DMS153 (cell line): ENCODE measurements at places on chromosomes 3 and 15.

- DNase-seq, result no peak
These were observed 6.6 kb upstream of the SCAP start for GRCh38 chr3:47482366-47482765.

- peak; percentile 64 for DNase-seq
These were observed 72.3 kb upstream of the SNTN start for GRCh38 chr3:63580151-63580550.

DNA sequence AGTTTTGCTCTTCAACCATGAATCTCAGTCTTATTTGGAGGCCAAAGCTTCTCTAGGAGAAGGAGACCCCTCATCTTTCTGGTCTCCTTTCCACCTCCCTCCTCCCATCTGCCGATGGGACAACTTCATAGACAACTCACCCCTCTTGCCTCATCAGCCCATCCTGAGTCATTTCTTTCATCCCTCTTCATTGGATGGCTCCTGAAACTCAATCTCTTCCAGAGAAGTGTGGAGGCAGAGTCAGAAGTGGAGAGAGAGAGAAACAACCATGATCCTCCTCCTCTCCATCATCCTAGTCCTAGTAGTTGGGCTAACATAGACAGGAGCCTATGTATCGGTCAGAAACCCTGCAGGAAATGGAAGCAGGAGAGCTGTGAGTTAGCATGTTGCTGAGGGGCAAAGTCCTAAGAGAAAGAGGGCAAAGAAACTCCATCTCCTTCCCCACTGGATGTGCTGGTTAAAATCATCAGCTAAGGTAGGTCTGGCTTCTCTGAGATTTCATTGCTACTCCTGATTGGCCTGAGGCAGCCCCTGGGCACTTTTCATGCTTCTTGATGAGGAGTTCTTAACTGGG, 21.3 kb upstream of the HCN4 start:
- DNase-seq, result no peak

DNA sequence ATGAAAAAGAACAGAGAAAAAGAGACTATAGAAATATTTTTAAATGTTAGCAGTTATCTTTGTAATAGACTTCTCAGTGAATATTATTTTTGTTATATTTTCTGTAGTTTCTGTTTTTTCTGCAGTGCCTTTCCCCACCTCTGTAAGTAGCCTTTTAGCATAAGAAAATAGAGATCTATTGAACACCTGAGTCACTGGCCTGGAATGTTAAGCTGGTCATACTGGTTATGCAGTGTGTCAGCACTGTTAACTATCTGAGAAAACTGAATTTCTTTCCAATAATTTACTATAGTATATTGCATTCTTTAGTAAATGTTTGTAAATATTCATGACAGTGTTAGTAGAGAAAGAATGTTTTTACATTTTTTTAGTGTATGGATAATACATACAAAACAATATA, 79.8 kb downstream of the NECTIN3 start:
- DNase-seq, result no peak

GRCh38 chr15:90002428-90002844, 1.3 kb downstream of the ZNF710 start:
- DNase-seq, result no peak

DNA sequence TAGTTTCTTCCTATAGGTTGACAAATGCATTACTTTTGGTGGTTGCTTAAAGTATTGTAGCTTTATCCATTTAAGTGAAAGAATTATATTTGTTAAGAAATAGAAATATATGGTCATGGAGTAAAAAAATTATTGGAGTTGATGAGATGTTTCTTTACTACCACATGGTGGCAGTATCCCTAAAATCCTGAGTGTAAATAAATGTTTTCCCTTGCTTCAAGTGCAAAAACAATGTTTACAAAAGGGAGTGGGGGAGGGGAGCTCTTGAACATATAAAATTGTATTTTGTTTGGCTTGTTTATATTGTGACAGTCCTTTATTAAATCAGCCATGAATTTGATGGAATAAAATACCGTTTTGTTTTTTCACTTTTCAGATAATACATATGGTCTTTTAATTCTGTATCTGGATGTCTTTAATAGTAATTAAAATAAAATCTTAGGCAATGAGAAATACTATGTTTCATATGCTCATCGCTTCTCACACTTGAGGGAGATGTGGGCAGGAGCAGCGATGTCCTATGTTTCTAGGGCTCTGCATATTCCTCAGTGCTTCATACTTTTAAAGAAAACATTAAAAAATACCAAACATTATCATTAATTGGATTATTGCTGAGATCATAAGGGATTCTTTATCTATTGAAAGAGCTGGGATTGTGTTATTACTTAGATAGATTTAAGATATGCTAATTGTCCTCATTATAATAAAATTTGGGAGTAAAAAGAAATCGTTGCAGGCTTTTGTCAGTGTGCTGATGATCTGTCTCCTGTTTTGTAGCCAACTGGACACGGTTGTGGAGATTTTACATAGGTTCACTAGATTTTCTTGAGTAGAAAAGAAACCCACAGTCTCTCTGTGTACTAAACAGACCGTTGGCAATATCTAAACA, 349.7 kb downstream of the TUSC7 start:
- DNase-seq, result peak; percentile 79

DNA sequence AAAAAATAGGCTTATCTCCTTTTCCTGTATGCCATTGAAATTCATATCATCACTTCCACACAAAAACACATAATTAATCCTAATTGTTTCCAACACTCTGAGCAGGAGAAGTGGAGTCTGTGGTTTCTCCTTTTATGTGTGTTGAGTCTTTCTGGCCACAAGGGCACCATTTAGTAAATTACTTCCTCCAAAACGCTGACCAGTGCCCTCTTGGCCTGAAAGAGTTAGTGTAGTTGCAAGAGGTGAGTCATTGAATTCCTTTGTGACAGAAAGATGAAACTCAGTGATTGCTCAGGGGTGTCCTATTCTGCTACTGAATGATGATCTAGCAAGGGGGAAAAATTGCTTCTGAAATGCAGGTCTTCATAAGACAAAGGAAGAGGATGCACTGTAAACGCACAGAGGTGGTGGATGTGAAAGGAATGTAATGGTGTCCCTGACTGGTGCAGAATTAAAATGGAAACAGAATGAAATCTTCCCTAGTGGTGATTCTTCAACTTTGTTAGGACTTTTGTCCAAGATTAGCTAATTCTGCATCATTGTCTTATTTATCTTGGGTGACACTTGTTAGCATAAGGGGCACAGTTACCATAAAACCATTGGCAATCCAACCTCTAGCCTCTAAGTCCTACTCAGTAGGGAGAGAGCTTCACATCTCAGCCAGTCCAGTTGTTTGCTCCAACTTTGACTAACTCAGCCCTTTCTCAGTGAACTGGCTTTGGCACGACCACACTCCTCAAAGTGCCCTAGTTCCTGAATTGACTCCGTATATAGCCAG, 208.4 kb upstream of the NANOGP8 start:
- no peak for DNase-seq

GRCh38 chr15:33985287-33985686, 17.0 kb downstream of the CHRM5 start:
- DNase-seq, result no peak

GRCh38 chr3:193048127-193048526, 130.5 kb upstream of the MB21D2 start:
- no peak for DNase-seq

DNA sequence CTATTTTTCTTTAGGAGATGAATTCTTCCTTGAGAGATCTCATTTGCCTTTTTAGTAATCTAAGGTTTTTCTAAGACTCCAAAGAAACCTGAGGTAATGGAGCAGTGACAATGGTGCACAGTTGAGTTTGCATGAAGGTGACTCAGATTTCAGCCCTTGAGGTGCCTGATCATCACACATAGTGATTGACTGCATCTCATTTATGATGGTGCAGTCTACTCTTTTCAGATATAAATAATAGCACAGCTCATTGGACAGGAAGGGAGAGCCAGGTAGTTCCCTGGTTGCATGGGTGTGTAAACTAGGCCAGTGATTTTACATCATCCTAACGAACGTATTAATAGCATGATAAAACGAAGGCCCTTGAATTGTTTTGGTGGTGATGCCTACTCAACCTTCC, 86.1 kb upstream of the SAMMSON start:
- DNase-seq, result no peak

GRCh38 chr15:70016511-70016994, 81.2 kb downstream of the TLE3 start:
- no peak for DNase-seq

DNA sequence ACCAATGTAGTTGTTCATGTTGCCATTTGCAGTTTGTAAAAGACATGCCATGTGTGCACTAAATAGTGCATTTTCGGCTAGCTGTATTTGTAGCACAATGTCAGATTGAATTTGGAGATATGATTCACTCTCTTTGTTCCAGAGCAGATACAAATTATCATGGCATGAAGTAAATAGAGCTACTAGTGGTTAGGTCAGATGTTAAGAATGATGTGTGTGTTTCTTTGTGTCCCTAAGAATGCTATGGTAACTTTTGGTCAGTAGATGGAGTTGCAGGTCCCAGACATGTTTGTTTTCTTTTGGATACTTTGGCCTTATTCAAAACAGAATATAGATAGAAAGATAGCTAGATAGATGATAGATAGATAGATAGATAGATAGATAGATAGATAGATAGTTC, 595.8 kb downstream of the NLGN1 start:
- no peak for DNase-seq

GRCh38 chr3:136645915-136646314, 106.3 kb downstream of the STAG1 start:
- DNase-seq, result no peak

DNA sequence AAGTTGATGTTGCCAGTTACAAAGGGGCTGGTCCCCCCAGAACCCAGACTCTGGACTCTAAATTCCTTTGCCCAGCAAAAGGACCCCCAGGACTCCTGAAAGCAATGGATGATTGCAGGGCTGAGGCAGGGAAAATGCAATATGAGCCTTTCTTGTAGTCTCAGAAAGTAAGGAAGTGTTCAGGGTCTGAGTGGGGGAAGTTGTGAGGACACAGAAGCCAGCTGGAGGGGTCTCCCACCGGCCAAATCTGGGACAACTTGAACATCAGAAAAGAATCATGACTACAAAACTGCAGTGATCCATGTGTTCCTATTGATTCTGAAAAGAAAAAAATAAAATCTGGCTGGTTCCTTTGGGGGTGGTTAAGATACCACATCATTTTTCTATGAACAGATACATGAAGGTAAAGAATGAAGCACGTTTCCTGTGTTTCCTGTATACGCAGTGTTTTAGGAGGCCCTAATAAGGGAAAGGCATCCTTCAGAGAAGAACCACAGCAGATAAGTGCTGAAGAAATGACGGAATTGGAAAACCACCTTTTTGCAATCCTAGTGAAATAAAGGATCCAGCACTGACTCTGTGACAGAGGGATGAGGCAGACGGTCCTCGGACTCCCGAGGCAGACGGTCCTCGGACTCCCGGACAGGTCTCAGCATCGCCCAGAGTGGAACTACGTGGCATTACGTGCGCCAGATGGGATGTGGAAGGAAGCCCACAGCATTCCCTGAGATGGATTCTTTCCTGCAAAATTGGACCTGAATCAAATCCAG, 22.2 kb upstream of the GRIP2 start:
- no peak for DNase-seq

DNA sequence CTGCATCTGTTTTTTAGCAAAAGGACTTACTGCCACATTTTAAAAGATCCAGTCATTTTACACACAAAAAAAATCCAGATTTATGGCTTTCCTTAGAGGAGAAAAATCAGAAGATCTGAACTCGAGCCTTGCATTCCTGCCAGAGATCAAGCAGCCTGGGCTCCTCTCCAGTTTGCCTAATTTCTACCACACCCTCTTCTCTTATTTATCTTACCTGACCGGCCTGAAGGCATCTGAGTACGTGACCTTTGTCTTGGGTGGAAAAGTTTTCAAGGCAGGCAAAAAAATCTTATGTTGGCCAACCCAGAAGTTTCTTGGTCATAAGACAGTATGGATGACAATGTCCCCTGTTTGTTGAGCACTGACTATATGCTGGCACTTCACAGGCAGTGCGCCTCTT, 60.3 kb downstream of the CHRD start:
- no peak for DNase-seq

DNA sequence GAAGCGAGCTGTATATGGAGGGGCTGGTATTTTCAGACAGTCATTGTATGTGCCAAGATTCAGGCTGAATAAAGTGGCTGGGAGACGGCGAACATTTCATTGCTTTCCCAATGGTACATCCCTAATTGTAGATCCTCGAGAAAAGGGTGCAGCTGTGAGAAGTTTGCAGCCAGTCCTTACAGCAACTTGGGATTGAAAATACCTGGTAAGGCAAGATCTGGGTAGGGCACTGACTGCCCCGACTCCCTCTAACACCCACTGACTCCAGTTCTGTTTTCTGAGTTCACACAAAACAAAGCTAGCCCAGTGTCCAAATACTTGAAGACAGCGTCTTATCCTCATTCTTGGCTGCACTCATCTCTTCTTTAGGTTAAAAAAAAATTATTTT, 63.7 kb downstream of the EDEM1 start:
- no peak for DNase-seq

DNA sequence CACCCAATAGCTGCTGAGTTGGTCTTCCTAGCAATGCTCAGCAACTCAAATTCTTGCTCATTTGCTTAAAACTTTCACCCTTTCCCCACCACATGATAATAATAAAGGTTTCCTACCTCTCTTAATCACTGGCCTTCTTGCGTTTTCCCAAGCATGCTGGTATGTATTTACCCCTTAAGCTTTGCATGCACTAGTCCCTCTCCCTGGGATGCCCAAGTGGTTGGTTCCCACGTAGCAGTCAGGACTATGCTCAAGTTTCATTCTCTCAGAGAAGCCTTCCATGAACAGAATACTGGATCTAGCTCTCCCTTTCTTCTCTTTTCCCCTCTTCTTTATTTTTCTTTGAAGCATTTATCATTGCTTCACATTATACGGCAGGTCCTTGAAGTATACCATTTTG, 108.8 kb downstream of the KBTBD8 start:
- no peak for DNase-seq

GRCh38 chr3:46946856-46947545, 29.5 kb downstream of the CCDC12 start:
- no peak for DNase-seq

DNA sequence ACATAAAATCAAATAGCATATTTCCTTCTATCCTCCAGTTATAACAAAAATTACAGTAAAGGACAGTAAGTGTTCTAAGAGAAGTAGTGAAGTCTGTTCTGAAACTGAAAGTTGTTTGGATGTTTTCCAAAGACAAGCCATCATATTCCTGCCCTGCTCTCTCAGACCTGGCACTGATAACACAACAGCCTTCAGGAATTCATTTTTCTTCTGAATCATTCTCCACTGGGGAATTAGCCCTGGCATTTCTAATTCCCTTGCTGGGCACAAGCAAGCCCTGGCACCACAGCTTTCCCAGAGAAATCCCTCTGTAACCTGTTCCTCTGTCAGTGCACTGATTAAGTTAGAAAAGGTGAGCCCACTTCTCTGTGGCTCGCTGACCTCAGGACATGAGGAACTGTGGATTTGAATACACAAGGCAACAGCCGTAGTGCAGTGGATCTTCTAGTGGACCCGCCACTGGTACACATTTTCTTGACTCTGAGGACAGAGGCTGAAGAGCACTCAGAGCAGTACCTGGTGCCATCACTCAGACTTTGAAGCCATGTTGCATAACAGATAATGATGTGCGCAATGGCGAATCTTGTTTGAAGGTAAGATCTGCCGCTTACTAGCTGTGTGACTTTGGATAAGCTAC, 61.6 kb downstream of the WWTR1 start:
- no peak for DNase-seq
